ENCODE measurements at places on chromosomes 11 and 22.

DNA sequence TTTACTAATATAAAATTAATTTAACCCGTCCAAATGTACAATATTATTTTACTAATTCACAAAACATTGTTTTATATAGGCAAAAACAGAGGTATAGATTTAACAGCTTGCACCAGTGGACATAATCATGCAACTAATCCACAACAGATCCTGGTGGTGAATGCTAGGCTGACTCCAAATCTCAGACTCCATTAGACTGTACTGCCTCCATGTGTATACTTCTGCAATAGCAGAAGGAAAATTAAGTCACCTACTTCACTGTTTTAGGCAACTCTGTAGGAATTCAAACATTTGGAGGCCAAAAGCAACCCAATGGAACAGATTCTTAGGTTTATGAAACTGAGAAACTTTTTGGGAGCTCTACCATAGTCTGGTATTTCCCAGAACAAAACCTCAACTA is 30.0 kb upstream of the RAB39A start:
- no peak for DNase-seq

GRCh38 chr22:49753961-49754695 is 73.5 kb downstream of the BRD1 start:
- no peak for DNase-seq

DNA sequence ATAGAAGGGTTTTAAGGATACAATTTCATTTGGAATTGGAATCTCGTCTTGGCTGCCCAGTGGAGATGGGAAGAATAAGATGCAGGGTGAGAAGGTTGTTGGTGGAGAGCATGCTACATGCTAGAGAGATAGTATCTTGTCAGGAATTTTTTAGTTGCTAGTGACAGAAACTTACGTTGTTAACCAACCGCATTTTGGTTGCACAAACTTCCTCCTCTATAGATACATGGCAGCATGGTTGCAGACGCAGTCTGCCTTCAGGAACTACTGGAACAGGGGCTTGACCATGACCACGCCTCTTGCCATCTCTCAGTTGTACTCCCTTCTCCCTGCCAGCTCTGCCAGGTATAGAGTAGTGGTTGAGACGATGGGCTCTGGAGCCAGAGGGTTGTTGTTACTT is 13.5 kb upstream of the CCDC90B start:
- DNase-seq = no peak

- DNase-seq = no peak
These were observed 173.9 kb upstream of the B3GAT1 start for GRCh38 chr11:134585666-134586610.

DNA sequence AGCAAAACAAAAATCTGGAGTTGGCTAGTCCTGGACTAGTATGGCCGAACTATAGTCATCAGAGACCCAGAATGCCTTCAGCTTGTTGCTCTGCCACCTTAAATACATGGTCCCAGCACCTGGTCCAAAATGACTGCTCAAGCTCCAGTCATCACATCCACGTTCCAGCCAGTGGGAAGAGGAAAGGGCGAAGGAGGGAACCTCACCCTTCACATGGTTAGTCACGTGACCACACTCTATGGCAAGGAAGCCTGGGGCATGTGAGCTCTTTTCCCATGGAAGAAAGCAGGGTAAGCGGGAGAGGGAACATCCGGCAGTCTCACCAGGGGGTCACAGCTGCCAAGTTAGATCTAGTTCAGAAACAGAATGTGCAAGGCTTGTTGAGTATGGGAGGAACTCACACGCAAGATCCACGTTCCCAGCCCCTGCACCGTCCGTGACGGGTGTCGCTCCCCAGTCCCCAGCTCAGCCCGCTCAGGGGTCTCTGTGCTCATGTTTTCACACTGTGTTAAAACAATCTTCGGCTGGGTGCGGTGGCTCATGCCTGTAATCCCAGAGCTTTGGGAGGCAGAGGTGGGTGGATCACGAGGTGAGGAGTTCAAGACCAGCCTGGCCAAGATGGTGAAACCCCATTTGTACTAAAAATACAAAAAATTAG is 1.9 kb upstream of the ANO9 start:
- no peak for DNase-seq

GRCh38 chr11:60762851-60763691 is 6.4 kb downstream of the MS4A15 start:
- DNase-seq = no peak

DNA sequence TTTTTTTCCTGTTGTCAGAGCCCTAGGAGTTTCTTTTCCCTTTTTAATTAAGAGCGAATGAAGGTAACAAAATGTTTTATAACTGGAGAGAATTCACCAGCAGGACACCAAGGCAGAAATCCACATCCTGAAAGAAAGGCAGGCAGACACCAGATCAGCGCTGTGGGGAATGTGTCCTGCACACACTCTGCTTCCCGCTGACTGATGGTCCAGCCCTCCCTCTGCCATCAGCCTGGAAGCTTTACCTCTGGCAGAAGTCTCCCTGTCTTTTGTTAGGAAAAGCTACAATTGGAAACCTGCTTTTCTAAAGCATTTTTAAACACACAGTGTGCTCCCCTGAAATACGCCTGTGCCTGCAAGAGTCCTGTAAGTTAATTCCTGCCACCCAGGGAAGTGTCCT is 638.5 kb downstream of the NTM start:
- no peak for DNase-seq

DNA sequence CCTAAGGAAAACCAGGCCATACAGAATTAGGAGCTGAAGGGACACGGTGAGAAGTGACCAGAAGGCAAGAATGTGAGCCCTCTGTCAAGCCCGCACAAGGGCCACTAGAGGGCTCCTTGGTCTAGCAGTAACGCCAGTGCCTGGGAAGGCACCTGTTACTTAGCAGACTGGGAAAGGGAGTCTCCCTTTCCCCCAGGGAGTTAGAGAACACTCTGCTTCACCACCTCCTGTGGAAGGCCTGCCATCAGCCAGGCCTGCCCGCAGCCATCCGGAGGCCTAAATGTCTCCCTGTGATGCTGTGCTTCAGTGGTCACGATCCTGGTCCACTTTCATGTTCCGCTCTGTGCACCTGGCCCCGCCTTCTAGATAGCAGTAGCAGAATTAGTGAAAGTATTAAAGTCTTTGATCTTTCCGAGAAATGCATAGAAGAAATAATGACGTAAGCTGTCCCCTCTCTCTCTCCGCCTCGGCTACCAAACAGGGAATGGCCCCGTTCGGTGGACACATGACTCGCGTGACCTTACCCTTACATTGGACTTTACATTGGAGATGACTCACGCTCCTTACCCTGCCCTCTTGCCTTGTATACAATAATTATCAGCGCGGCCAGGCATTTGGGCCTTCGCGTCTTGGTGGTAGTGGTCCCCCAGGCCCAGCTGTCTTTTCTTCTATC is 10.7 kb upstream of the GSTP1 start:
- DNase-seq = no peak

GRCh38 chr22:49147171-49147570 is 680.5 kb downstream of the BRD1 start:
- no peak for DNase-seq

DNA sequence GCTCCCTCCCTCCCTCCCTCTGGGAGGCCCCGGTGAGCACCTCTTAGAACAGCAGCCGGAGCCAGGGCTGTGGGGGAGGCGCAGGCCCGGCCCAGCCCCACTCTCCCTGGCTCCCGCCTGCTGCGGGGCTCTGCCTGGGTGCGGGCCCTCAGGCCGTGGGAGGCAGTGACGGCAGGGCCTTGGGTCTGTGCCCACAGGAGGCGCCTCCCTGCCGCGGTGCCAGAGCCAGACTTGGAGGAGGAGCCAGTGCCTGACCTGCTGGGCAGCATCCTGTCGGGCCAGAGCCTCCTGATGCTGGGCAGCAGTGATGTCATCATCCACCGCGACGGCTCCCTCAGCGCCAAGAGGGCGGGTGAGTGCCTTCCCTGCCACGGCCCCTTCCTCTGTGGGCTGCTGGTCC is 9.5 kb downstream of the IRF7 start:
- no peak for DNase-seq

DNA sequence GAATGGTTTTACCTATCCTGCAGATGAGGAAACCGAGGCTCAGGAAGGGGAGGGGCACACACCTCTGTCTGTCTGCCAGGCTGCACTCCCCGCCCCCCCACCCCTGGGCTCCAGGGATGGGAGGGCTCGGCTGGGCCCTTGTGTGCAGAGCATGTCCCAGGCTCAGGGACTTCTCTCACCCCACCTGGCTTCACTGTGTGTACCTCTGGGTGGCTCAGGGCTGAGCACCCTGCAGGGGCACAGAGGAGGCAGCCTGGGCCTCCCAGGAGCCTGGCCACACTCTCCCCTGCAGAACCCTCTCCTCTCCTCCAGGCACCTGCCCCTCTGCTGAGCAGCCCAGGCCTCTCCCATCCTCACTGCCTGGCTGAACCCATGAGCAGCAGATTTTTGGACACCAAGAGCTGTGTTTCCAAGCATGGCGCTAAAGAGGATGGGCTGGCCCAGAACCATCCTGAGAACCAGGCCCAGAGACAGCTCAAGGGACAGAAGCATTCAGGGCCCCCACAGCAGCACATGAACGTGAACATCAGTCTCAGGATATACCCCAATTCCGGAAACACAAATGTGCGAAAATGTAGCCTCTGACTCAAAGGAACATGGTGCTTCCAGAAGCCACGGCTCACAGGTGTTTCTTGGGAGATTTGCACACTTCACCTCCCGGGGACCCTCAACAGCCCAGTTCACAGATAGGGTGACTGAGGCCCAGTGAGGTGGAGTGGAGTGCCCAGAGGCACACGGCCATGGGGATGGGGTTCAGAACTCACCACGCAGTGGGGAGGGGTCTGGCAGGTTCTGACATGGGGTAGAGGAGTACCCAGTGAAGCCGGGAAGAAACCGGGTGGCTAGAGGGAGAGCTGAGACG is 10.5 kb downstream of the EMID1 start:
- no peak for DNase-seq

GRCh38 chr11:15229069-15229468 is 114.3 kb downstream of the INSC start:
- no peak for DNase-seq

- DNase-seq = no peak
These were observed 30.1 kb upstream of the CECR2 start for GRCh38 chr22:17339095-17339693.

Measured in activated naive CD8-positive, alpha-beta T cell treated with anti-CD3 and anti-CD28 coated beads for 36 hours (primary cell).